Activated CD8-positive, alpha-beta memory T cell treated with anti-CD3 and anti-CD28 coated beads for 1 hour (primary cell): ENCODE measurements at places on chromosomes 1 and 21.

GRCh38 chr1:86718786-86719185, 14.4 kb downstream of the SH3GLB1 start:
- no peak for DNase-seq

- DNase-seq = no peak
Measured at GRCh38 chr1:64900916-64901315, 65.4 kb downstream of the JAK1 start.

GRCh38 chr1:21517161-21517589, 8.0 kb downstream of the ALPL start:
- DNase-seq = no peak

GRCh38 chr1:41580021-41580420, 95.5 kb upstream of the EDN2 start:
- no peak for DNase-seq

DNA sequence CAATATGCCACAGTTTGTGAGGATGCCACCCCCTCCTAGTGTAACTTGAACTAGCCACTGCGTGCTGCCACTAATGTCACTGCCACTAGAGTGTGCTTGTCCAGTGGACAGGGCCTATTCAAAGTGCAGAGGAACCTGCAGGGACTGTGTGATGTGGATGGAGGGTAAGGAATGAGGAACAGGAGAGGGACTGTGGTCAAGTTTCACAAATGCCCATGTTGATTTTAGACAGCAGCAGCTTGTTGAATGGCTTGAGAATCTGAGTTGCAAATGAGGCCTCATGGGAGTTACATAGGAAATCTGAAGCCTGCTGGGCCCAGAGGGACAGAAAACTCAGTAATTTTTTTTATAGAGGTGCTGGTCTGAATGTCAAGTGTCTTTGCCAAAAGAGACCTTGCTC, 112.3 kb downstream of the HHAT start:
- DNase-seq = no peak

DNA sequence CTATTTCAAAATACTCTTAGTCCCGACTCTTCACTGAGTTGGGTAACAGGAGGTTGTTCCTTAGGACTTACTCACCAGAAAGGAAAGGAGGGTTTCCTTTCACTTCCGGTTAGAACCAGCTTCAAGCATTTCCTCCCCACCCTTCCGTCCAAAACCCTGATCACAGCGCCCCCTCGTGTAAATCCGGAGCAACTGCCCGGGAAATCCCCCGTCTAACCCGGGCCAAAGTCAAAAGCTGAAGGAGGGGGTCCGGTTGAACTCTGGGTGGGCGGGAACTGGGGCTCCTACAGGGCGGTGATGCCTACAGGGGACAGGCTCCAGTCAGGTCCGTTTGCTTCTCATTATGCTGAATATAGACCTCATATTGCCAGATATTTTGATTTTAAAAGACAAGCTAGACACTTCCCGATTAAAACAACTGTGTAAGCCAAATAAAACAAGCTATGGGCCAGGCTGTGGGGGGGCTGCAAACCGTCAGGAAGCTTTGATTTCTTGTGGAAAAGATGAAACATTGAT, 15.0 kb upstream of the MTARC2 start:
- DNase-seq = peak; percentile 58

GRCh38 chr1:2135941-2136340, 58.6 kb downstream of the FAAP20 start:
- no peak for DNase-seq

DNA sequence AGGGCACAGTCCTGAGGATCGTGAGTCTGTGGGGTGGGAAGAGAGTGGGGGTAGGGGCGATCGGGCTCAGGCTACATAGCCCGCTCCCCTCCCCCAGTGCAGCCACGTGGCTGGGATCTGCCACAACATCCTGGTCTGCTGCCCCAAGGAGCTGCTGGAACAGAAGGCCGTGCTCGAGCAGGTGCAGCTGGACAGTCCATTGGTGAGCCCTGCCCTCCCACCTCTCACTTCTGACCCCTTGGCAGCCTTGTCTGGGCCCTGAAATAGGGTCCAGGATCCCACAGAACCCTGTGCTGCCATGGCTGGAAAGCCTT, 5.0 kb downstream of the CNKSR1 start:
- no peak for DNase-seq

DNA sequence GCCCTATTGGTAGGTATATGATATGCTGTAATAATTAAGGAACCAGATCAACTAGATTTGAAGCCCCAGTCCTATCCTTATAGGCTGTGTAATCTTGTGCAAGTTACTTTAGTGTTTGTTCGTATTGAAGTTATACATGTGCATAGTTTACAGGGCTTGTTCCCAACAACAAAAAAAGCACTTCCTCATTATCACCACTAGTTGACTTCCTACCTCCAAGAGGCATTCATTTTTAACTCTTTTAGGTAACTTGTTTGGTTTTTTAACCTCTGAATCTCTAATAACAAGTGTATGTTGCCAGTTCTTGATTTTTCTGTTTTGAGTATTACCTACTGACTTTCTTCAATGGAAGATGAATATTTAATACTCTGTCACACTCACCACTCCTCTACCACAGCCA, 71.9 kb downstream of the ST3GAL3 start:
- DNase-seq = no peak

DNA sequence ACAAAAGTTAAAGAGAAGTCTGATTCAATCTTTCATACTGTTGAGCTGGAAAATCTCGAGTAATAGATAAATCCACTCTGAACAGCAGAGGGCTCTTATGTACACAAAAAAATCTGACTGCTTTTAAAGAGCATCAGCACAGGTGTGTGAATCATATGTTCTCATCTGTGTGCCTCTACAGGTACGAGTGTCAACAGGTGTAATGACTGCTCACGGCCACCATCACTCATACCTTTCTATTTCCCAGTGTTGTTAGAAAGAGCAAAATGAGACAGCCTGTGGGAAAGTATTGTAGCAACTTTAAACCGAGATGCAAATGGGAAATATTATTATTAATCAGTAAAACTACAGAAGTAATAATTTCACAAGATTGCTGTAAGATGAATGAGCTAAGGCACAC, 49.0 kb upstream of the SCAF4 start:
- no peak for DNase-seq

DNA sequence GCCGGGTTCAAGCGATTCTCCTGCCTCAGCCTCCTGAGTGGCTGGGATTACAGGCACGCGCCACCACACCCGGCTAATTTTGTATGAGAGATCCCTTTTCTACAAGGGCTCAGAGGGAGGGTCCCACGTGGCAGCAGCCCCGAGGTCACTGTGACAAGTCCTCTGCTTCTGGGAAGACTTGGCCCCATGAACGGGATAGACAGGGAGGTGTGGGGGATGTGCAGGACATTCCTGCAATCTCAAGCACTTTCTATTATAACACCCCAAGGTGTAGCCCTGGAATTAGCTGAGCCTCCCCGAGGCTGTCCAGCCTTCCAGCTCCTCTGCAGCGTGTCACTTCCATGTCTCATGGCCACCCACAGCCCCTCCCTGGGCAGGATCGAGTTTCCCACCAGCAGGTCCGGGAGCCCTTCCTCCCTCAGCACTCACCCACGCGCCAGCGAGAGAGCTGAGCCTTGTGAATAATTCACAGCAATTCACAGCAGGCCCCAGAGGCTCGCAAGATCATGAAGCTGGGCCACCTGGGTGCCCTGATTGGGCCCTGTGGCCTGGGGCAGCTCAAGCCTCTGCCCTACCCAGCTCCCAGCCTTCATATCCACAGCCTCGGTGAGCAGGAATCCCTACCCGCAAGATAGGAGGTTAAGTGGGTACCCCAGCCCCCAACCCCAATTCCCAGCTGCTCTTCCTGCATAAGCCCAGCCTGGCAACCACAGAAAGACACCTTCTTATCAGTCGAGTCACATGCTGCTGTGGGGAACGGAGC, 22.8 kb upstream of the RNU1-4 start:
- DNase-seq = no peak

- no peak for DNase-seq
Measured at GRCh38 chr21:33901412-33902288, 14.0 kb downstream of the ATP5PO start.

- DNase-seq = no peak
Measured at GRCh38 chr1:90708826-90709225, 8.3 kb downstream of the BARHL2 start.

- no peak for DNase-seq
Measured at GRCh38 chr1:196651637-196652215, at the start of gene CFH. CFH (plus strand) TSS chr1:196652043; CDS start chr1:196652118, 75 bp downstream.

GRCh38 chr1:43747736-43748135, 40.4 kb downstream of the ST3GAL3 start:
- DNase-seq = no peak

DNA sequence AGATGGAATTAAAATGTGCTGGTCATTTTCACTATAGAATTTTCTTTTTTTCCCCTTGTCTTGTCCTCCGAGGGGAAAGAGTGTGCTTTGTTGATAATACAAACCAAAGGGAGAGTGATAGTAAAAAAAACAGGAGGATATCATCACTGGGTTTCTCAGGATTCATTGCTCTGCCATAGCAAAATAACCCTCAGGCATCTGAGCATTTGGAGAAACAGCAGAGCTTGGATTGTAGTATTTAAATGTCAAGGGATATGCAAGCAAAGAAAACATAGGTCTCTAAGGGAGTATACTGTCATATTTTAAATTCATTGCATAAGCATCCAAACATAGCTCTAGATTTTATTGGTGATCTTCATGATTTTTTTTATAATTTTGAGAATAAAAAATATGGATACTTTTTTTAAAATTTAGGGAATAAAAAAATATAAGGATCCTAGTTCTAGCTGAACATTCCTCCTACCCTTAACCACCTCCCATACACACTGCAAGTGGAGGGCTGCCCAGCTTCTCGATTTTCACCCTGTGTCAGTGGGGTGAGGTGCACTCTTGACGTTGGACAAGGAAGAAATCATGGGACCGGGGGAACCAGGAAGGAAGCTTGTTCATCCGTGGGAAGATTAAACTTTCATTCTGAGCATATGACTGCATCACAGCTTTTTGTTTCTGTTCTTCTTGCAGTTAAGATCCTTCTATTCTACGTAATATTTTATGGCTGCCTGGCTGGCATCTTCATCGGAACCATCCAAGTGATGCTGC, 4.4 kb downstream of the ATP1B1 start:
- no peak for DNase-seq

DNA sequence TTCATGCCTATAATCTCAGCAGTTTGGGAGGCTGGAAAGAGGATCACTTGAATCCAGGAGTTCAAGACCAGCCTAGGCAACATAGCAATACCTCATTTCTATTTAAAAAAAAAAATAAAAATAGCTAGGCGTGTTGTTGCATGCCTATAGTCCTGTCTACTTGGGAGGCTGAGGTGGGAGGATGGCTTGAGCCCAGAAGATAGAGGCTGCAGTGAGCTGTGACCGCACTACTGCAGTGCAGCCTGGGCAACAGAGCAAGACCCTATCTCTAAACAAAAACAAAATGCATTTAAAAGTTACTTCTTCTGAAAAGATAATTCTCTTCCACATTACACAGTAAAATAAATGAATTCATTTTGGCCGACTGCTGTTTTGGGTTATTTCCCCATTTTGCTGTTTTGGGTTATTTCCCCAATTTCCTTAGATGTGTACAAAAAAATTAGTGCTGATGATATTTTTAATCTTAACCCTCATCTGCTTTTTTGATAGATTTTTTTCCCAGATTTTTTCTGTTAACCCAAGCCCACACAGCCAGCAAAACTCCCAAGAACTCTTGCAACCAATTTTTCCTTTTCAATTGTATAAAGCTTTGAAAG, 23.0 kb upstream of the SAMSN1 start:
- DNase-seq = no peak

DNA sequence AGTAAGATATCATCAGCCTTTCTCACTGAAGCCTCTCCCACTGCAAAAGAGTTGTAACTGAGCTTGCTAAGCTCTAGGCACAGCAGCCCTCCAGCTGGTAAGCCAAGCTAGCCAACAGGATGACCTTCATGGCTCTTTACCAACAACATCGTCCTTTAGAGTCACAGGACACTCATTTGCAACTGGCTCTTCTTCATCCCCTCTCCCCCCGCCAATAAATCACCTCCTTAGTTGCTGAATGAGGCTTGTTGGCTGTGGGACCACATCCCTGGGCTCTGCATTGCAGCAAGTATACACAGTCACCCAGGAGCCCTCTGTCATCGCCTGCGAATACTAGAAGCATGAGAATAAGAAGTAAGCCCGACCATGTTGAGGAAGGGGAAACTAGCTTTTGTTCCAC, 16.0 kb upstream of the ZNF697 start:
- no peak for DNase-seq

GRCh38 chr1:167562702-167563101, 9.1 kb upstream of the CREG1 start:
- no peak for DNase-seq

DNA sequence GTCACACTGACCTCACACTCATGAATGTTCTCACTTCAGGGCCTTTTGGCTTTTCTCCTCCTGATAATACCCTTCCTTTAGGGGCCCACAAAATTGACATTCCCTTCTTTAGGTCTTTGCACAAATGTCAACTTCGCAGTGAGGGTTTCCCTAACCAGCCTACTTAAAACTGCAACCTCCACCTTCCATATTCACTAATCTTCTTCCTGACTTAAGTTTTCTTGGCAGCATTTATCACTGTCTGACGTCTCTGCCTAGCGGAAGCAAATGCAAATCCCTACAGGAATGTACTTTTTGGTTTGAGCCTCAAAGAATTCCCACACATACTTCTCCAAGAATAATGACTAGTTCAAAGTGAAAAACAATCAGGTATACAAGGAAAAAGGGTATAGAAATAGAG, 32.8 kb downstream of the INTS7 start:
- no peak for DNase-seq

DNA sequence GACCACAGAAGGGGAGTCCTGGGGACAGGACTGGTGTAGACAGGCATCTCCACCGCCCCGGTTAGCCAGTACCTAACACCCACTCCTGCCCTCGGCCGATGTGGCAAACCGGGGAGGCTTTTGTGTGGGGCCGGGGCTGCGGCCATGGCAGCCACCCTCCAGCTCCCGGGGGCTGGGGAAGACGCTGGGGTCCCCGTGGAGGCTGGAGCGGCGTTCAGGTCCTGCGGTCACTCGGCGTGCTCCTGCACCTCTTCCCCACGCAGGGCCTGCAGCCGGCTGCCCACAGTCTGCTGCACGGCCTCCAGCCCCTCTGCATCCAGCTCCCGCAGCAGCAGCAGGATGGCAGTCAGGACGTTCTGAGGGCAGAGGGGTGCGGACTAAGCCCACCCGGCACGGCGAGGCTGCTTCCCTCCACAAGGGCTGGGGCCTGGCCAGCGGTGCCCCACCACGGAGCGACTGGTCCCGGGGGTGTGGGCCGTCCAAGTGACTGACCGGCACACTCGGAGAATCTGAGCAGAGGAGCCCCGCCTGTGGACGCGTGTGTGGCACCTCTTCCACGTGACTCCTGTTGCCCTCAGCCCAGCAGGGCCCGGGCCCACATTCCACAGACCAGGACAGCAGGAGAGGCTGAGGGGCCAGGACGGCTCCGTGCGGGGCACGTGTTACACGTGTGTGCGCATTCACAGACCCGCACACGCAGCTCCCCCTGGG, 9.1 kb downstream of the CFAP410 start:
- no peak for DNase-seq

- DNase-seq = no peak
Measured at GRCh38 chr1:165169729-165170128, 186.8 kb downstream of the LMX1A start.

- no peak for DNase-seq
Measured at GRCh38 chr1:208054911-208055379, 144.0 kb upstream of the CD34 start.

GRCh38 chr21:16082038-16082816, 352.4 kb downstream of the USP25 start:
- no peak for DNase-seq

GRCh38 chr1:29824025-29824424, 587.7 kb downstream of the PTPRU start:
- DNase-seq = no peak
